ENCODE measurements at places on chromosomes 7 and 10.
A peak's percentile ranks its signal among the peaks of the same experiment; 100 is the strongest.

- DNase-seq: no peak
Measured at GRCh38 chr10:100889546-100889945, 23.2 kb upstream of the SLF2 start.

- peak; percentile 83 for DNase-seq
Measured at GRCh38 chr7:24052572-24053260, 231.3 kb upstream of the NPY start.

DNA sequence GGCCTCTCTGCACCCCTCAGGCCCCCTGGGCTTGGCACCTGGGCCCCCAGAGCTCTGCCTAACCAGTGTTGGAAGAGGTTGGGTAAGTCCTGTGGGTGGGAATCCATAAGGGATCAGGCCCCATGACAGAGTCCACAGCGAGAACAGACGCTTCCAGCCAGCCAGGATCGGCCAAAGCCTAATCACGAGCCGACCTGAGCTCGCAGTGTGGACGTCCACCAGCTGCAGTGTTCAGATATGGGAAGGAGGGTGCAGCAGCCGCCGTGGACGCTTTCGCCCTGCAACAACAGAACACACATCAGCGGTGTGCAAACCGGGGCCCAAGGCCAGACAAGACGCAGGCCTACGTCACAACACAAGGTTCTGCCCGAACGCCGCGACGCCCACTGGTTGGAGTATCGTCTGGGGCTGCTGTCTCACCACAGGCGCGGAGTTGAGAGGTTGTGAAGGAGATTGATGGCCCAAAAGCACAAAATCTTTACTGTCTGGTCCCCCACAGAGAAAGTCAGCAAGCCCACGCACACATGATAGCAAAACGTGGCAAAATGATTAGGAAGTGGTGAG is 102.1 kb downstream of the FOXL3 start:
- no peak for DNase-seq

DNA sequence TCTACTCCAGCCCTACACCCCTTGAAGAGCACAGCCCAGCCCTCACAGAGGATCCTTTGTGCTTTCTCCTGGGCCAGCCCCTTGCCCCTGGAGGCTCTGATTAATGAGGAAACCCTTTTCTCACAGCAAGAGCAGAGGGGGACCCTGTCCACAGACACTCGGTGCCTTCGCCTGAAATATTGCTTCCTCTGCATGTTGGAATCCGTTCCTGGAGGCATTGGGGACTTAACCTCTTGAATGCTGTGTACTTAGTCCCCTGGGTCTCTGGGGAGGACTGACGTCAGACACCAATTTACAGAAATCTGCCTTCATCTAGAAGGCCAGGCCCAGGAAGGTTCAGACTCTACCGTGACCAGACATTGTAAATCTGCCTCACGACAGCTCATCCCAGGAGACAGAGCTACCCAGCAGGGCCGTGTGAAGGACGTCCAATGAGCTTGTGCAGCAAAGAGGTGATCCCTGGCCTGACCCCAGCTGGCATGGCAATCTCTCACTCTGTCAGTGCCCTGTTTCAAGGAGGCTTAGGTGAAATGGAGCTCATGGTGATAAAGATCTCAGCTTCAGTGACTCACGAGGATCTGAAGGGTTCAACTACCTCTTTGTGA is 8.1 kb upstream of the TMEM72 start:
- DNase-seq: no peak

- peak; percentile 22 for DNase-seq
Measured at GRCh38 chr10:91887272-91888076, 21.8 kb downstream of the FGFBP3 start.

GRCh38 chr10:81348003-81348402 is 527.0 kb upstream of the NRG3 start:
- DNase-seq: no peak

DNA sequence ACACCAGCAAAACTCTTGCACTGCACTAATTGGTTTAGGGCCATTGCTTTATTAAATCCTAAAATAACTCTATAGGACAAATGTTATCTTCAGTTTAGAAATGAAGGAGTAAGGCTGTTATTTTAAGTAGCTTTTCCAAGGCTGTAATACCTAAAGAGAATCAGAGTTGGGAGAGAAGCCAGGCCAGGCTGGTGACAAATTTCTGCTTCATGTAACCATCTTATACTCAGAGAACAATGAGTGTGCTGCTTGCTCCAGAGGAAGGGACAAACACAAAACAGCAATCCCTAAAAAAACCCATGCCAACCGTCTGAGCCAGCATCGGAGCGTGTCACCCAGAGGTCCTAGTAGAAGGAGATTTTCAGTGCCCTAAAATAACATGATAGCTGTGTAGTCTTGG is 49.7 kb upstream of the TARP start:
- DNase-seq: no peak

- no peak for DNase-seq
Measured at GRCh38 chr7:22488643-22489462, 11.1 kb downstream of the STEAP1B start.

GRCh38 chr7:131194070-131194865 is 133.4 kb upstream of the MKLN1 start:
- no peak for DNase-seq

DNA sequence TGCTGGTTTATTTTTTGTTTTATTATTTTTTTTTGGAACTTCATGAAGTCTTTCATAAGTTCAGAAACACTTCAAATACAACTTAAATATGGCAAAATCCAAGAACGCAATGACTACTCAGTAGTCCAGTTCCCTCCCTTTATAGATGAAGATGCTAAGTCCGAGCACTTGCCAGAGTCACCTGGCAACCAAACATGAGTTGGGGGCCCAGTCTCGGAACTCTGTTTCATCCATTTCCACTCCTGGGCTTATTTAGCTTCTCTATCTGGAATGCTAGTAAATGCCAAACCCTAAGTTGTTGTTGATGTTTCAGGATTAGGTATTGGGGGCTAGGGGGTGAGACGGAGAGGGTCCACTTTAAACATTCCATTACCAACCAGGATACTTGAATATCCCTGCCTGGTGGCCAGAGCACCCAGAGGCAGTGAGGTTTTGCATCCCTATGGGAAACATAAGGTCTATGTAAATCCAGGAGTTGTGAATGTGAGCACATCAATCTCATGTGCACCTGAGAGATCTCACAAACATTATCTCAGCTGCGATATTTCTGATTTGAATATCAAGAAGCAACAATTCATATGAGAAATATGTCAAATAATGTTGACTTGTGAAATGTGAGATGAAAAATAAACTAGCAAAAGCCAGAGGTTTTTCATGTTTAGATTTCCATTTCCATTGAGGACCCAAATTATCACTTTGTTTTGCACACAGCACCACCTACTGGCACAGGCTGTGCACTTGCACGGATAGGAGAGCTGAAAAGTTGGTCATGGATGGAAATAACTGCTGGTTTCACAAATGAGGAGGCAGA is 129.3 kb downstream of the PKD1L1 start:
- DNase-seq: no peak

GRCh38 chr10:47331491-47331890 is 9.2 kb downstream of the GDF2 start:
- no peak for DNase-seq

DNA sequence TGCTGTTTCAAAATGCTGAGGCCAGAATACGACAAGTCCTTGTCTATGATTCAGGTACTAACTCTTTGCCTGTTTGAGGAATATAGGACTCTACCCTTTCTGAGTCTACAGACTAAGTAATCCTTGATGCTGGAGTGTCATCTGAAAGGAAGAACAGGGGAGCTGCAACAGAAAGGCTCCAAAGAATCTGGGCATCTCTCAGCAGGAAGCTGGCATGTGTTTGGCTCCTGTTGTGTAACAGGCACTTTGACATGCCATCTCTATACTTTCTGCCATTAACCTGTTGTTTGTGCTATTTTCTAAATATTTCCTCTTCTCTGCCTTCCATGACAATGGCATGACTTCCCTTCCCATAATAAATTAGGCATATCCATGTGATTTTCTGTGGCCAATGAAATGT is 409.5 kb downstream of the ADRA2A start:
- DNase-seq: no peak

- DNase-seq: no peak
Measured at GRCh38 chr10:100014071-100014762, 4.5 kb upstream of the DNMBP start.

- DNase-seq: no peak
Measured at GRCh38 chr10:21926949-21927348, 76.6 kb downstream of the DNAJC1 start.

DNA sequence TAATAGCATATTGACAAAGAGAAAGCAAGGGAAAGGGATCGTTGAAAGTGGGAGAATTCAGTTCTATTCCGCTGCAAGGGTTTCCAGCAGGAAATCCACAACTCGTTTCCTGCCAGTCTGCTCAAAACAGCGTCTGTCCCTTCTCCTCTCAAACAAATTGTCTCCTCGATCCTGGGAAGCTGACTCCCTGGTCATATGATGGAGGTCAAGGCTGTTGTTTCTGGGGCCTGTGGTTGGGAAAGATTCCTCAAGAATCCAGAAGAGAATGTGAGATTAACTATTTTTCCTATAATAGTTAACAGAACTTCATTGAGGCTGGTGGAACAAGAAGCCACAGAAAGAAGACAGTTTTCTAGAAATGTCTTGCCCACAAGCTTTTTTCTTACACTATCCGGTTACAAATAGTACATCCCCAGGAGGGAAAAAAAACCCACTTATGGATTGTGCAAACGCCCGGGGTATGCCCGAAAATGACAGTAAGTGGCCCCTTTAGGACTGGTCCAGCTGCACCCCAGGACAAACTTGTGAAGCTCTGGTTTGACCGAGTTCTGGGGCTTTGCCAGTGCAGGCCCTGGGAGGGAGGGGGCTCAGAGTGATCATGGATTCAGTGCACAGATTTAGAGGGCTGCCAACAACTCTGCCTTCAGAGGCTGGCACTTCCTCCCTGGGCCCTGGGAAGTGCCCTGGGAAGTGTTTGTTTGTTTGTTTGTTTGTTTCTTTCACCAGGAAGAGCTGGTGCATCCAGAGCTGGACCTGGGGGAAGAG is 49.4 kb upstream of the CTBP2 start:
- DNase-seq: no peak

All from T-helper 2 cell (primary cell).